ENCODE measurements at places on chromosomes 1 and 21.

DNA sequence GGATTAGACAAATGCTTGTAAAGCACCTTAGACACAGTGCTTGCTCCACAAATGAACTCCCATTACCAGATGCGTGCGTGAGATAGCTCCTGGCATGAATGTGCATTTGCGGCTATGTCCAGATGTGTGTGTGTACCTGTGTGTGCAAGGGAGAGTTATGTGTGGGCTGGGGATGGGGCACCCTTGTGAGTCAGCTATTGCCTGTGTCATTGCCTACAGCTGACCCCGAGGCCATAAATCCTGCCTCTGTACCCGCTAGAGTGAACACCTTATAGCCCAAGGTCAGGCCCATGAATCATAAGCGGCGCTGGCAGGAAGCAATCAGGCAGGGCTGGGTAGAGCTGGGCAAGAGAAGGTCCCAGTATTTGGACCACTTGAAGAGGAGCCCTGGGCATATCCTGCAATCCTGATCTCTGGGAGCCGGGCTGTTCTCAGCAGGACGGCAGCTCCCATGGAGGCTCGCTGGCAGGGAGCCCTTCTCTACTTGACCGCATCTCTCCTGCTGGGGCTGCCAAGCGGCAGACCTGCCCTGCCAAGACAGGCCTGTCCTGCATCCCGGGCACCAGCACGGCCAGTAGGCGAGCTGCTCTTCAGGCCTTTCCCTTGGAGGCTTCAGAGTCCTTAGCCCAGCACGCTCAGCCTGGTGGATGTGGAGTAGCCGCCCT, 86.4 kb downstream of the TMEM53 start:
- DNase-seq = no peak

DNA sequence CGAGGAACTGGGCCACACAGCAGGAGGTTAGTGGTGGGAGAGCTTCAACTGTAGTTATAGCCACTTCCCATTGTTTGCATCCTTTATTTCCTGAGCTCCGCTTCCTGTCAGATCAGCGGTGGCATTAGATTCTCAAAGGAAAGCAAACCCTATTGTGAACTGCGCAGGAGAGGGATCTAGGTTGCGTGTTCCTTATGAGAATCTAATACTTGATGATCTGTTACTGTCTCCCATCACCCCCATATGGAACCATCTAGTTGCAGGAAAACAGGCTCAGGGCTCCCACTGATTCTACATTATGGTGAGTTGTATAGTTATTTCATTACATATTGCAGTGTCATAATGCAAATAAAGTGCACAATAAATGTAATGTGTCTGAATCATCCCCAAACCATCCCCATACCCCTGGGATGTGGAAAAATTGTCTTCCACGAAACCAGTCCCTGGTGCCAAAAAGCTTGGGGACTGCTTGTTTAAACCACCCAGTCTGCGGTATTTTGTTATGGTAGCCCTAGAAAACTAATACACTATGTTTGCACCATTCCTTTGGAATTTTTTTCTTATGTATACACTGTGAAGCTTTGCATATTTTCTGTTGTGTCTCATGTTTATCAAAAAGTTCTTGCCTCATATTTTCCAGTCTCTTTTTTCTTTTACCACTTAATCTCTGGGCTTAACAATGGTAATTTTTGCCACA, 136.6 kb upstream of the IVNS1ABP start:
- DNase-seq = no peak

GRCh38 chr1:18750600-18750999, 108.9 kb downstream of the TAS1R2 start:
- no peak for DNase-seq

DNA sequence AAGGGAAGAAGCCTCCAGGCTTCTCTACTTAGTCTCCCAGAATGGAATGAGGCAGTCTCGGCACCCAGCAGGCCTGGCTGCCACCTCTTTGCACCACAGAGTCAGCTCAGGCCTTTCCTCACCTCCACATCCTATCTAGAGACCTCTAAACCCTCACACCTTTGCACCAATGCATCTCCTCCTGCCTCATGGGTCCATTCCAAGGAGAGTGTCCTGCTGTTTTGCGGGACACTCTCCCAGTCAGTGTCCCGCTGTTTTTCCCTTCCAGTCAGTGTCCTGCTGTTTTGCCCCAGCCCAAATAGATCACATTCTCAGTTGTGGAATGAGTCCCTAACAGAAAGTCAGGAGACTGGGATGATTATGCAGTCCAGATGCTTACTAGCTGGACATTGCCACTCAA, 185.6 kb upstream of the CAMK1G start:
- no peak for DNase-seq

DNA sequence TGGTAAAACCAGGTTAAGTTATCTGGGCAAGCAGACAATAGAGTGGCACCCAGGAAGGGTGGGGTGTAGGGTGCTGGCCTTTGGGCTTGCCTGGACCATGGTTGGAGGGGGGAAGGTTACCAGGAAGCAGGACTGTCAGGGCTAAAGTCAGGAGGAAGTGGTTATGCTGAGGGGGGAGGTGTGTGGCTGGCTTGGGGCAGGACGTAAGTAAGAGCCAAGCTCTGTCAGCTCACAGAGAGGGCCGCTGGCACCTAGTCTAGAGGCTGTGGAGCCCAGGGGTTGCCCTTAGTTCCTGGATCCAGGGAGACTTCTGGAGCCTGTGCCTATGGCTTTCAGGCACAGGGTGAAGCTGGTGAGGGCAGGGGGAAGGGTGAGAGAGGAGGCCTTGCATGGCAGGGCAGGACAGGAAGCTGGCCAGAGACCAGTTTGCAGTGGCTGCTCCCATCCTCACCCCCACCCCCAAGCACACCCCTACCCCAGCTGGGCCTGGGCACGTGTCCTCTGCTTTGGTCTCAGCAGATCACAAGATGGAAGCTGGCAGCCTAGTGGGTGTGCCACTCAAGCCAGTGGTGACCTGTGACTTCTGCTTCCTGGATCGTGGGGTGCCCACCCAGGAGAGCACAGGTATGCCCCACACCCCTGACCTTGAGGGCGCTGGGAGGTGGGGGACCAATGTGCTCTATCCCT, 20.5 kb upstream of the SMYD3 start:
- DNase-seq = no peak

DNA sequence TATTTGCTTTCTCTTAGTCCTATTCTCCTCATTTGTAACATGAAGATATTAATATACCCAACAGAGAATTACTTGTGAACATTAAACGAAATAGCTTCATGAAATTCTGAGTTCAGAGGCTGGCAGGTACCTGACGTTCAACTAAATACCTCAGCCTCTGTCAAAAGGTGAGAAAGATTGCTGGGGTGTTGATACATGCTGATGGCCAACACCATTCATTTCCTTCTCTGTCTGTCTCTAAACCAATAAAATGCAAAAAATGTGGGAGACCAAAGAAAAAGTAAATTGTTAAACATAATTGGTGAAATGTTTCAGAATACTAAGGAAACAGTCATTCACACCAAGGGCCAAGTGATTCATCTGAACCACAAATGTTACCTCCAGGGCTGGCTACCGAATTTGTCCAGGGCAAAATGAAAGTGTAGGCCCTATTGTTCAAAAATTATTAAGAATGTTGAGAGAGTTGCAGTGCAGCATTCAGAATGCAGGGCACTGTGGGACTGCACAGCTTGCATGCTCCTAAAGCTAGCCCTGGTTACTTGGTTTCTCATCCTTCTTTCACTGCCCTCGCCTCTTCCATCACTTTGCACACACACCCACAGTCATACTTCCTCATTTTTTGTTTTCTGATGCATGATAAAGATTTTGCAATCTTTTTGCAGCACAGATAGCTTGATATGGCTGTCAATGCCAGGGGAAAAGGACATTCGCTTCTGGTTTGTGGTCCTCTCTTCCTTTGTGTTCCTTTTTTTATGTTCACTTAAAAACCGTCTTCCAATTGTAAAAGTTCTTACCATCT, 414.3 kb upstream of the NR5A2 start:
- no peak for DNase-seq

GRCh38 chr1:95503278-95504030, 269.4 kb downstream of the RWDD3 start:
- no peak for DNase-seq

DNA sequence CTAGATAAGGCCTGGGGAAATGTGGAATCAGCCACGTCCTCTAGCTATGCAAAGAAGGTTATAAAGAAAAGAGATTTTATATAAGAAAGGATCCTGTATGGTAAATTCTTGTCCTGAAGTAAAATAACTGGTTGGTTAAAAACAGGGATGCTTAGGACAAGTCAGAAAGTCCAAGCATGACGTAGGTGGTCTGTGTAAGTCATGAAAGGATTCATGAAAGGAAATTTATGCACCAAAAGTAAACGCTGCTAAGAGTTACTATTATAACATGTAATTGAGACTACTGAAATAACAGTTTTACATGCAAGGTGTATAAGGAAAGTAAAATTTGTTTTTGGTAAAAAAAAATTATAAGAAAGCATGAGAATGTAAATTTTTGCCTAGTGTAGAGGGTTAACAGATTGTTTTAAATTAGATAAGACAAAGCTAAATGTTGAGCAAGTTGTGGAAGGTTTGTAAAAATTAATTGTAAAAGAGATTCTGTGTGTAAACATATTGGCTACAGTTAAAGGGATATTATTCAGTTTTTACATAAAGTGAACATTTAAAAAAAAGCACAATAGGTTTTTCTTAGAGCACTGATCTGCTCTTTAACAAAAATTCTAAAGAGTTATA, 43.9 kb downstream of the PIGK start:
- DNase-seq = no peak

DNA sequence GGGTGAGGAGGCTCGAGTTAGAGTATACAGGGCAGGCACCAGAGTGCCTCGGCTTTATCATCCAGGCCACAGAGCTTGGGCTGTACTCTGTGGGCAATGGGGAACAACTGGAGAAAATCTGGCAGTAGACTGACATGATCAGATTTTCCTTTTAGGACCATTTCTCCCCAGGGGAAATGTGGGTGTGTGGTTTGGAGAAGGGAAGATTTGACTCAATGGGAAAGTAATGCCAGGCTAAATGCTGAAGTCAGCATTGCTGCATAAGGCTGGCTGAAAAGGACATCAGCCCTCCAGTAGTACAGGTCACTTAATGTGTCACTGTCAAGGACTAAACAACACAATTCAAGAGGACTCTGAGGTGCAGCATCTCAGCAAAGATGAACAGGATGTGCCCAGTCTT, 5.0 kb downstream of the FYB2 start:
- no peak for DNase-seq

DNA sequence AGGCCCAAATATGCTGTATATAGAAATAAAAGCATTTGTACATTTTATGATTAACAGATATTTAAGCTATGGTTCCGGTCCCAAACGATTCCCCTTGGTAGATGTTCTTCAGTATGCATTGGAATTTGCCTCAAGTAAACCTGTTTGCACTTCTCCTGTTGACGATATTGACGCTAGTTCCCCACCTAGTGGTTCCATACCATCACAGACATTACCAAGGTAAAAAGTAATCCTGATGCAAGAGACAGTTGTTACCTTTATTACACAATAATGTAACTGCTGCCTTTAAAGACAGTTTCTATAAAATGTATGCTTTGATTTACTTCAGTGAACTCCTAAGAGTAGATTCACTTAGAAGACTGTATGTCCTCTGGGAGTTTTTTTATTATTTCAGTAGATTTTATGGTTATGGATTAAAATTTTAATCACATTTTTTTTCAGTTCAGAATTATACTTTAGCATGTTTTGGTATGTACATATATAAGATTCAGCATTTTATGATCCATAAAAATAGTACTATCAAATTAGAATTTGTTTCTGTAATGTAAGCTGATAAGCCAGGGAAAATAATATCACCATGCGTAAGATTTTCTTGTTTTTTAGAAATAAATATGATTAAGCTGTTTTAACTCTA, 96.5 kb downstream of the USP25 start:
- DNase-seq = peak; percentile 10

GRCh38 chr1:32142446-32143301, 34.8 kb downstream of the KPNA6 start:
- DNase-seq = no peak

- no peak for DNase-seq
Observed at GRCh38 chr21:38165466-38166172, 91.2 kb upstream of the KCNJ15 start.

GRCh38 chr1:56339093-56339492, 240.3 kb downstream of the PLPP3 start:
- DNase-seq = no peak

DNA sequence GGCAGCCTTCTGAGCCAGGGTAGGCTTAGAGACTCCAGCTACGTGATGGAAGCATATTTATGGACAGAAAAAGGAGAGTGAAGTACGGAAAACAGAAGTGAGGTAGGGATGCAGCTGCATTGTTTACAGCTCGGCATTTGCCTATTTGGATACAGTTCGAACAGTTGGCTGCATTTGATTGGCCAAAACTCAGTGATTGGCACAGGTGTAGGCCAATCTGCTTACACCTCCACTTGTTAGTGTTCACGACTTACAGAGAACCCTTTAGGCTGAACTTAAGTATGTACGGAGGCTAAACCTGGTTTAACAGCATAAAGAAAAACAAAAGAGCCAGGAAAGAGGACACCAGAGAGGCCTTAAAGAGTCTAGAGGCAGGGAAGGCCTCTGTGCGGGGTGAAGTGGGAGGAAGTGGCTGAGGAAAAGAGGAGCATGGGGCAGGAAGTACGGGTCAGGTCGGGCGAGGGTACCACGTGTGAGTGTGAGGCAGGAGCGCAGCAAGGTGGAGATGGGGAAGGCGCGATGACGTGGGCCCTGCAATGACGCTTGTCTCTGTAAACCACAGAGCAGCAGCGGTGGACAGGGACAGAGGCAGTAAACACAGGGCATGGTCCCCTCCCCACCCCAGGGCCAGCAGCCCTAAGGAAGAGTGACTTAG, 32.0 kb downstream of the RSPH1 start:
- DNase-seq = peak; percentile 20

GRCh38 chr1:153683854-153684253, 5.4 kb downstream of the NPR1 start:
- DNase-seq = no peak

- DNase-seq = no peak
Observed at GRCh38 chr1:17653728-17654351, 101.3 kb upstream of the ACTL8 start.

DNA sequence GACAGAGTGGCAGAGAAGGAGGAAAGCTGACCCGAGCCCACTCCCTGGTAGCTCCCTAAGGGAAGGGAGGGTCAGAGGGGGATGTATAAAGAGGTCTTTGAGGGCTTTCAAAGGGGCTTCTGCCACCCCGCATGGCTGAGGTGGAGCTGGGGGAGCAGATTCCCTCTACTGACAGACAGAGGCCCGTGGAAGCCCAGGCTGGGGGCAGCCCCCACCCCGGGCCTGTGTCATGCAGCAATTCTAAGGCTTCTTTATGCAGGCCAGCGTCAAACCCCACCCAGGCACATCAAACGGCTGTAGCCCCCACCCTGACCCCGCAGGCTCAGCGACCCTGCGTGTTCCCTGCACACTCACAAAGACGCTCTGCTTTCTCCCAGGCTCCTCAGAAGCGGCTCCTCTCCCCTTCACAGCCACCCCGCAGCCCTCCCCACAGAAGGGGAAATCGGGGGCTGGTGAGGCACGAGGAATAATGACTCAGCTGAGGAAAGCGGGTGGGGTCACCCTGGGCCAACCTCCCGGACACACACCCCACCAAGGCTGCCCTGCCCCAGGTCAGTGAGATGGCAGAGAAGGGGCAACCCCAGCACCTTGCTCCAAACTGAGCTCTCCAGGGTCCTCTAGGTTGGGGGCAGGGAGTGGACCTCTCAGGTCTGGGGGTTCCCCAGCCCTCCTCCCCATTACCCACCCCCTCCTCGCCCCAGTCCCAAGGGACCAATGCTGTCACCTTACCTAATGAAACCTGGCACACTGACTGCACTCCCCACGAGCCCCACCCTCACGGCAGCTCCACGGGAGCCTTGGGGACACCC, 10.8 kb downstream of the SLC45A3 start:
- no peak for DNase-seq
